ENCODE measurements at places on chromosomes 1 and 21.

DNA sequence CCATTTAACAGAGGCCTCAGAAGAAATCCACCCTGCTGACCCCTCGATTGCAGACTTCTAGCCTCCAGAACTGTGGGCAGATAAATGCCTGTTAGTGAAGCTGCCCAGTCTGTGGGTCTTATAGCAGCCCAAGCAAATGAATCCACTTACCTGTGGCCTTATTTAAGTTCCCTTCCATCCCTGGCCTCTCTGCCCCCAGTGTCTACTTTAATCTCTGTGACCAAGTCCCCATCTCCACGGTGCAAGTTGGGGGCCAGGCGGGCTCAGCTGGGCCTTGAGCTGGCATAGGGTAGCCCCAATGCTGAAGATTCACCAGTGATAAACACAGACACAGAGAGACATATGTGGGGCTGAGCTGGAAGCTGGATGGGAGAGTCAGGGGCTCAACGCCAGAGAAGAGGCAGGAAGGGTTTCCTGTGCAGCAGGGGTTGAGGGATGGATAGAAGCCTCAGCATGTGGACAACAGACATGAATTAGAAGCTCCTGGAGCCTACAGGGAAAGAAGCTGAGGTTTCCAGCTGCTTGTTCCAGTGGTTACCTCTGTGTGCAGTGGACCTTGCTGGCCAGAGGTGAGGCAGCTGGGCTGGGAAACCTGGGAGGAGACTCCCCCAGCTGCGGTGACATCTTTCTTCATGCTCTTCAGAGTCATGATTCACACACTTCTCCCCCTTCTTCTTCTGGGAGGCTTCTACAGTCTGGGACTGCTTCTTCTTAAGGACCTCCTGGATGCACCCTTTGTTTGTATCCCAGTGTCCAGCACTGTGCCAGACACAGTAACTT is 13.4 kb upstream of the B3GALT5 start:
- DNase-seq = no peak

- peak; percentile 71 for DNase-seq
Observed at GRCh38 chr1:203327684-203328457, 22.6 kb downstream of the BTG2 start.

DNA sequence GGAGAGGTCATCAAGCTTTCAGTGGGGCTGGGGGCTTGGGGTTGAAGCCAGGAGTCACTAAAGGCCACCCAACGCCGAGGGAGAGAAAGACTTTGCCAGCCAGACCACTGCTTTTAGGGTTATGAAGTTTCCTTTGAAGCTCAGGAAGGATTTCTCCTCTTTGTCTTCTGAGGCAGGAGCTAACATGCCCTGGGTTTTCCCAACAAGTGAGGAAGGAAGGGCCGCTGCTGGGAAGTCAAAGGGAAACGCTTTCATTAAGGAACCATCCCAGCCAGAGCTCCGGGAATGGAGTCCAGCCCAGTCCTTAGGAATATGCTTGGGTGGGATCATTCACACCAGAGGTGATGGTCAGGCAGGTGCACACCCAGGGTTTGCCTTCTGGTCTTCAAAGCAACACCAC is 436.9 kb downstream of the PRDM2 start:
- no peak for DNase-seq

GRCh38 chr1:162172311-162173102 is 103.0 kb downstream of the NOS1AP start:
- DNase-seq = no peak

GRCh38 chr21:26331205-26331980 is 160.8 kb upstream of the APP start:
- DNase-seq = no peak

DNA sequence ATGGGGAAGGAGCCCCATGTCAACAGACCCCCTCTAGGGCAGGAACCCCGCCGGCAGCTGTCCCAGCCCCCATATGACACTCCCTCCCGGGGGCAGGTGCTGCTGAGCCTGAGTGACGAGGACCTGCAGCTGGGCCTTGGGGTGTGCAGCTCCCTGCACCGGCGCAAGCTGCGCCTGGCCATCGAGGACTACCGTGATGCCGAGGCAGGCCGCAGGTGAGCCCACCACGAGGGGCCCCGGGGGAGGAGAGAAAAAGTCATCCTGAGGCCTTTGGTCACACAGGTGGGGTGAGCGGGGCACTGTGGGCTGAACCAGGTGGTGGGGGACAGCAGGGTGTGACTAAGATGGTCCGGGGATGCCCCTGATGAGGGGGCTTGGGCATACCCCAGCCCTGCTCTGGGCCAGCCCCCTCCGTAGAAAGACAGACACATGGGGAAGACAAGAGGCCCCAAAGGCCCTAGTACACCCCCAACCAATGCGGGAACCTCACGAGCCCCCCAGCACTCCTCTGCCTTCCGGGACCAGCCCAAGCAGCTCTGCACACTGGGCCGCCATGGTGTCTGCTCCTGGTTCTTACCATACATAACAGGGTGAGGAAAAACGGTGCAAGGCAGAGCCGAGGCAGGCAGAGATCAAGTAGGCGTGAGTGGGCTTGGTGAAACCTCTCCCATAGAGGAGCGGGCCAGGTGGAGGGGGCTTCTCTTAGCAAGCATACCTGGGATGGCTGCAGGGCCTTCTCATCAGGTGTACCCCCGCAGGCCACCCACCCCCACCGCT is 58.6 kb upstream of the TMEM51 start:
- no peak for DNase-seq

DNA sequence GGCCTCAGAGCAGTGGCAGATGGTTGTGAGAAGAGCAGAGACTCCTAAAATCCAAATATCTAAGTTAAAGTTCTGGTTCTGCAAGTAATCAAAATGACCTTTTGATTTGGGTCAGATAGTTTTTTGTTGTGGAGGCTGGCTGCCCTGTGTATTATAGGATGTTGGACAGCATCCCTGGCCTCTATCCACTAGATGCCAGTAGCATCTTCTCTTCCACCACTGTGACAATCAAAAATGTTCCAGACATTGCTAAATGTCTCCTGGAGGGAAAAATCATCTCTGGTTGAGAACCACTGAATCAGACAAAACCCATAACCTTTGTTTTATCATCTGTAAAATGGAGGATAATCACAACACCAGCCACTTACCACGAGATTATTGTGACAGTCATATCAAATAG is 5.9 kb upstream of the DPT start:
- DNase-seq = no peak
